Activated CD4-positive, CD25-positive, alpha-beta regulatory T cell treated with anti-CD3 and anti-CD28 coated beads, Interleukin-2, amount 50 U/mL, for 24 hours (primary cell): ENCODE measurements at places on chromosomes 1 and 21.

GRCh38 chr1:208157769-208158168 lies 86.4 kb downstream of the PLXNA2 start:
- ATAC-seq: no peak

DNA sequence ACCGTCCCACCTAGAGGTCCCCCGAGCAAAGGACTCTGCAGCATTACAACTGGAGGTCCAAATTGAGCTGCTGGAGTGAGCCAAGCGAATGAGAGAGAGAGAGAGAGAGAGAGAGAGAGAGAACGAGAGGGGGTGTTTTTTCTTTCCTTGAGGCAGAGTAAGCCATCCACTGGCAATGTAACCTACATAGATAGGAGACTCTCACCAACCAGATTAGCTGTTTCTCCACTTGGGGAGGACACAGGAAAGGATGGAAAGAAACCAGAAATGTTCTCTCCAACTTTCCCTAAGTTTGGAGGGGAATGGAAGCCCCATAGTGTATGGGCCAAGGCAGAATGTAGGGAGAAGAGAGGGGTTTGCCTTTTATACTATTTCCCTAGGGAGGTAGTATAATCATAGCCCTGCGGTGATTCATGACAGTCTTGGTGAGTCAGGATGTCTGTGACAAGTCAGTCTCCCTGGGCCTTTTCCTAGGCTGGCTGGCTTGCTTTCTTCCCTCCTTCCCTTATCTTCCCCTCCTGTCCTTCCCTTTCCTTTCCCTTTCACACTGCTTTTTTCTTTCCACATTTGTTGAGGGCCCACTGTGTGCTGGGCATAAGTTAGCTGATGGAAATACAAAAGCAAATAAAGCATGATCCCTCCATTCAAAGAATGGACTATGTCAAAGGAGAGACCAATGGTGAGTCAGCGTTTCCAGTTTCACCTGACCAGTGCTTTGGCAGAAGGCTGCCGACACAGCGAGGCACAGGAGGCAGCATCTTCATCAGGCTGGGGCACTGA lies 7.1 kb downstream of the FNDC7 start:
- ATAC-seq: peak; percentile 51

DNA sequence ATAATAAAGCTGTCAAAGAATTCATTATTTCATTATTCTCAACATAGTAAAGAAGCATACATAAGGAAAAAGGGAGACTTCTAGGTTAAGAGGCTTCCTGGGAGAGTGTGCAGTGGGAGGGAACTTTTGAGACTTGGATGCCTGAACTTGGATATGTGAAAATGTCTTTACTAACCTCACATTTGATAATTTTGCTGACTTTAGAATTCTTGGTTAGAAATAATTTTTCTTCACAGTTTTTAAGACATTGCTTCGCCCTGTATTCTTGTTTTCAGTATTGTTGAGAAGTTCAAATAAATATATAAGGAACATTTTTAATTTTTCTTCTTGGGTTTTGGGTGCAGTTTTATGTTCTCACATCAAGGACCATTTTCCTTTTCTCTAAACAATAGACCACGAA lies 40.0 kb downstream of the GPSM2 start:
- ATAC-seq: no peak

DNA sequence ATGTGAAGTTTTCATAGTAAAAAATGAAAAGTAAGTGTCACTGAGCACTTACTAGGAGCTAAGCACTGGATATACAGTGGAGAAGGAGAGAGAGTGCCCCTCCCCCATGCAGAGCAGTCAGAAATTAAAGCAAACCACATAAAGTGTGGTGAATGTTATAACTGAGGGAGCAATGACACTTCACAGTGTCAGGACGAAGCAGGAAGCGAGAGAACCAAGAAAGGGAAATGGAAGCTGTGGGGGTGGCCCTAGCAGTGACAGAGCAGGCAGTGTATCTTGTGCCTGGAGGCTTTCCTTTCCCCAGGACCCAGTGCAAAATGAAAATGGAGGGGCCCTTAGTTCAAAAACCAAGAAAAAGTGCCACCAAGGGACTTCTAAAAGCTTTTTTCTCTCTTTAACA lies 21.5 kb upstream of the RCAN3 start:
- ATAC-seq: peak; percentile 70

DNA sequence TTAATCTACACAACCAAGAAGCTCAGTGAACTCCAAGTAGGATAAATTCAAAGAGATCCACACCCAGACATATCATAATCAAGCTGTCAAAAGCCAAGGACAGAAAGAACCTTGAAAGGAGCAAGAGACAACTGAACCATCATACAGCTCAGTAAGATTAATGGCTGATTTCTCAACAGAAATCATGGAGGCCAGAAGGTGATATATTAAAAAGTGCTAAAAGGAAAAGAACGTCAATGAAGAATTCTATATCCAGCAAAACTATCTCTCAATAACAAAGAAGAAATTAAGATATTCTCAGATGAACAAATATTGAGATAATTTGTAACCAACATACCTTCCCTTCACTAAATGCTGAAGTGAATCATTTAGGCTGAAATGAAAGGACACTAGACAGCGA lies 161.8 kb downstream of the TRABD2B start:
- ATAC-seq: no peak

DNA sequence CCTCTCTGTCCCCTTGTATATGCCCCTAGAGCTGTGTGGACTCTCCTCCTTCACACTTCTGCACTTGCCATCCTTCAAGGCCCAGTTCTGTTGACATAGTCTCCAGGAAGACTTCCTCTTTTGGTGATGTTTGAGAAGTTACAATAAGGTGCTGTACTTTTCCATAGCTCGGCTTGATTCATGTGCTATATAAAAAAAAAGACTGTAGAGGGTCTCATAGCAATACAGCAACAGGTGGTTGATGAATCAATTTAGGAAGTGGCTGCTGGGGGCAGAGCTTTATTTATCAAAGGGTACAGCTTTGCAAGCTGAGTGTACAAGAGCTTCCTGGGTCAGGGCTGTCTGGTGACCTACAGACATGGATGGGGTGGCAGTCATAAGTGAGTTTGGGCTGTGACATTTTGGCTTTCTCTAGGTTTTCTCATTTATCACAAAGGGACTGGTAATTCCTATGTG lies 102.7 kb downstream of the RUNX1 start:
- peak; percentile 74 for ATAC-seq

- ATAC-seq: peak; percentile 47
Measured at GRCh38 chr21:44965251-44966022, 25.6 kb downstream of the SLX9 start.

DNA sequence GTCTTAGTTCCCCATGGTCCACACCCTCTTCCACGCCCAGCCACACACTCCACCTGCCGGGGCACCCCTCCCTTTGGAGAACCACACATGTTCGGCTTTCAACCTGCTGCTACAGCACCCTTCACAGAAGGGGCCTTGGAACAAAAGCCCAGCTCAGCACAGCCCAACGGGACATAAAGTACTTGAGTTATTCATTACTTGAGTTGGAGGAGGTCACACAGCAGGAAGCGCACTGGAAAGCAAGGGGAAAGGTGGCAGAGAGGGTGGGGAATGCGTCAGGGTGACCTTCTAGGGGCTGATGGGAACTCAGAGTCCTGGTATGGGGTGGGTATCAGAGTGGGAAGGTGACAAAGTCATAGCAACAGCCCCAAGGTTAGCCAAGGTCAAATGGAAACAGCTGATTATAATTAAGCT lies 3.0 kb upstream of the ATP1B1 start:
- ATAC-seq: no peak

GRCh38 chr1:215416497-215416896 lies 150.6 kb upstream of the KCTD3 start:
- no peak for ATAC-seq

- ATAC-seq: no peak
Measured at GRCh38 chr1:223062177-223062576, 80.9 kb downstream of the TLR5 start.

GRCh38 chr1:183577897-183578465 lies 12.3 kb downstream of the NCF2 start:
- ATAC-seq: no peak

GRCh38 chr1:19665496-19666465 lies 1.1 kb downstream of the HTR6 start:
- no peak for ATAC-seq

GRCh38 chr1:111404588-111404987 lies 22.9 kb downstream of the OVGP1 start:
- ATAC-seq: no peak

DNA sequence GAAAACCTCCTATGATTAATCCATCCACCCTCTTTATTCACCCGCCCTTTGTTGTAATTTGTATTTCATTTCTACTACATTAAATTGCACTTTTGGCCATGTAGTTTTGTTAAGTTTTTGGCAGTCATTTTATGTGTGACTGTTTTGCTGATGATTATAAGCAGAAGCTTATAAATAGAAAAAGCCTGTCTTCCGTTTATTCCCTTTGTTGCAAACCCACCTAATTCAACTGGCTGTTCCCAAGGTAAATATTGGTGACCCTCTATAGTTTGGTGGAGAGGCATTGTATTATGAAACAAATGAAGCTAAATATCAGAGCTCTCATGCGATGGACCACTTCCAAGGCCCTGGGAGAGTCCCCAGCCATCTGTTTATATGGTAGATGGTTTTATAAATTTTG lies 36.7 kb upstream of the IGSF3 start:
- no peak for ATAC-seq

DNA sequence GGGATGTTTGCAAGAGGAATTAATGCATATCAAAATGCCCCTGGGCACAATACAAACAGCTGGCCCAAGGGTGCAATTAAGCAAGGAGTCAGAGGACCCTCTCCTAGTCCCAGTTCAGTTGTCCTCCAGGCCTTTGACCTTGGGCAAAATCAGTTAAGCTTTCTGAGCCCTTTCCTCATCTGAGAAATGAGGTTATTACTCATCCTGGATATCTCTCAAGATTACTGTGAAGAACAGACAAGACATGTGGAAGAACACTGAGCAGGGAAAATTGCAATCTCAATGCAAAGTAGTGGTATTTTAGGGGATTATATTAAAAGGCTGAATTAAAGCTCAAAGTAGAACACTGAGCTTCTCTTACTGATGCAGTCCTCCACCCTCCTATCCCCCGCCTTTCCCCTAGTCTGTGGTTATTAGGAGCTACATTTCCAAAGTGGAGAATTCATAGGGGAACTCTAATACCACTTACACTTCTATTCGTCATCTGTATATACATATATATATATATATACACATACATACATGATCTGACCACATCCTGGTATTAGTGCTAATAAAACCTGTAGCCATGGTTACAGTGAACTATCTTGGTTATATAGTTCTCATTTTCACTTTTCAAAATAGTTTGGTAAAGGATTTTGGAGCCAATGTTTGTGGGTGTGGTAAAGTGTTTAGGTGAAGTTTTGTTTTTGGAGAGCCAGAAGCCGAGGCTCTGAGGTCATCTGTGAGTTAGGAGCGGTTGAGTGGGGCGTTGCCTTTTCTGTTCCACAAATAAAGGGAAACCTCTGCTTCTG lies 18.1 kb downstream of the KIAA0040 start:
- peak; percentile 65 for ATAC-seq

DNA sequence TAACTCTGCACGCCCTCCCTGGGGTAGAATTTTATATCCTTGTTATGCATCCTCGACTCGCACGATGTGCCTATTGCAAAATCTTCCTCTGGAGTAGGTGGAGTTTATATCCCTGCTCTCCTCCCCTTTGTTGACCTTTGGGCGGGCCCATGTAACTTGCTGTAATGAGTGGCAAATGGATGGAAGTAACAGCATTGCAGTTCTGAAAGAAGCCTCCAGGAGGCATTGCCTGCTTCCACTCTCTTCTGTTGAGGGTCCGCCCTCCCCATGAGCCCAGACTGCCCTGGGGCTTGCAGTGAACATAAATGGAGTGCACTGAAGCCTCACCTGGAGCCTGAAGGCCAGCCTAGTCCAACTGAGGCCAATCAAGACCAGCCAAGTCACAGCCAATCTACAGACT lies 62.2 kb upstream of the GRIK3 start:
- no peak for ATAC-seq

DNA sequence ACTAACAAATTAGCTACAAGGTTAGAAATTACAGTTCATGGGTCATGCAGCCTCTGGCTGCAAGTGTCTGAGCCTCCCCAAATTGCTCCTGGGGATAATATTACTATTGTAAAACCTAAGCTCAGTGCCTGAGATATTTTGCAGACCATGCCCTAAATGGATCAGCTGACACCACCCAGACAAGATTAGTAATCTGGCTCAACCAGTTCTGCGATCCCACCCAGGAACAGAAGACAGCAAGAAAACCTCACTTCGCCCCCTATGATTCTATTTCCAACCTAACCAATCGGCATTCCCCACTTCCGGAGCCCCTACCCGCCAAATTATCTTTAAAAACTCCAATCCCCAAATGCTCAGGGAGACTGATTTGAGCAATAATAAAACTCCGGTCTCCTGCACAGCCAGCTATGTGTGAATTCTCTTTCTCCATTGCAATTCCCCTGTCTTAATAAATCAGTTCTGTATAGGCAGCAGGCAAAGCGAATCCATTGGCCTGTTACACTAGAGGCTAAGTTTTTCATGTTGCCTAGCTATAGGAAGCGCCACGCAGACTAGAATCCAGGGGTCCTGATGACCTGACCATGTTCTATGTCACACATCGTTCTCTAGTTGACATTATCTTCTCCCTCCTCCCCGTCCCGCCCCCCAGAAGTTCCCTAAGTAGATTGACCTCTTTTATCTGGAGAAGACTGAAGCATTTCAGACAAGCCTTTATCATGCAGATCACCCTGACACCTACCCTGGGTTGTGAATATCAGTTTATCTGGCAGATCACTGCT lies 22.4 kb upstream of the ZFYVE9 start:
- ATAC-seq: no peak

- no peak for ATAC-seq
Measured at GRCh38 chr1:154664331-154665002, 56.5 kb upstream of the ADAR start.

GRCh38 chr1:71835442-71835813 lies 446.9 kb downstream of the NEGR1 start:
- no peak for ATAC-seq
